Suprapubic skin (tissue), 4 donors: ENCODE measurements at places on chromosomes 7 and 10. TPM values are rescaled to one million over a fixed set of nuclear protein-coding genes. Genes with fewer than 3 reads are reported as not detected.

DNA sequence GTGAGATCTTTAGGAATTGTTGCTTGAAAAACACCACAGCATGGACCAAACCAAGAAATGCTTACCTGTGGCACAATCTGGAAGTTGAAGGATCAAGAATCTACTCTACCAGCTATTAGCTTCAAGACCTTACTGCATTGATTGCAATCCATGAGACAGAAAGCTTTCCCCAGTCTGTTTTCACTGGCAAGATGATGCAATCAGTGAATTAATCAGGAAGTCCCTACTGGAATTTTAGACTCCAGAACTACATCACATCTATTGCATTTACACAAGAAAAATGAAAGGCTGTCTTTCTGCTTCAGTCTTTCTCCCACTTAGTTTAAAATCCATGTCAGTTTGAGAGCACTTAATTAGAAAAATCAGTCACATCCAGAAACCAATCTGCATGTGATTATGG is 191.7 kb downstream of the TFEC start:
- no peak overlapping the region for H3K4me3 ChIP-seq
- DNase-seq = no peak
- no peak overlapping the region for H3K27ac ChIP-seq
- no peaks in the 10 kb centered on the region for H3K27me3 ChIP-seq
- no peaks in the 10 kb centered on the region for H3K4me1 ChIP-seq

DNA sequence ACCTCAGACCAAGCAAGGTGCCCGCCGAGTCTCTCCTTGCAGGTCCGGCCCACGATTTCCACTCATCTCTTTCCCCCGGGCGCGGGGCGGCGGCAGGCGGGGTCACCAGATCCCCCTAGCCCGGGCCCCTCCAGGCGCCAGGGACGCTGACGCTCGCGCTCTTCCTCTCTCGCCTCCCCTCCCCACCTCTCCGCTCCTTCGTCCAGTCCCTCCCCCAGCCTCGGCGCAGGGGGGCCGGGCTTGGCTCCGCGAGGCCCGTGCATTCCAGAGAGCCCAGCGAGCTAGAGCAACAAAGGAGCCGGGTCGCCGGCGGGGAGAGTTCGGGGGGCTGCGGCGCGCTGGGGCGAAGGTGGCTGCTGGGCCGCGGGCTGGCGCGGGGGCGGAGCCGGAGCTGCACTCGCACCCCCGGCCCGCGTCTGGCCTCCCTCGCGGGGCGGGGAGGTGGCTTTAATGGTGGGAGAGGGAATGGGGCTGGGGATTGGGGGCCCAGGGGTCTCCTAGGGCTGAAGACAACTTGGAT is at the start of gene SMO:
Gene SMO (plus strand): TSS at position 262 of the 520 bp plus-strand sequence. CDS start 519 bp downstream, outside the sequence.
- H3K27me3 ChIP-seq = no peaks in the 10 kb centered on the region
- peaks cover 40% of the 10 kb centered on the region for H3K4me1 ChIP-seq
- H3K36me3 ChIP-seq = no peaks in the 10 kb centered on the region
- H3K27ac ChIP-seq = peak within 1 kb of the TSS; percentile 28
- peak within 1 kb of the TSS; percentile 88 for H3K4me3 ChIP-seq
- DNase-seq = no peak

DNA sequence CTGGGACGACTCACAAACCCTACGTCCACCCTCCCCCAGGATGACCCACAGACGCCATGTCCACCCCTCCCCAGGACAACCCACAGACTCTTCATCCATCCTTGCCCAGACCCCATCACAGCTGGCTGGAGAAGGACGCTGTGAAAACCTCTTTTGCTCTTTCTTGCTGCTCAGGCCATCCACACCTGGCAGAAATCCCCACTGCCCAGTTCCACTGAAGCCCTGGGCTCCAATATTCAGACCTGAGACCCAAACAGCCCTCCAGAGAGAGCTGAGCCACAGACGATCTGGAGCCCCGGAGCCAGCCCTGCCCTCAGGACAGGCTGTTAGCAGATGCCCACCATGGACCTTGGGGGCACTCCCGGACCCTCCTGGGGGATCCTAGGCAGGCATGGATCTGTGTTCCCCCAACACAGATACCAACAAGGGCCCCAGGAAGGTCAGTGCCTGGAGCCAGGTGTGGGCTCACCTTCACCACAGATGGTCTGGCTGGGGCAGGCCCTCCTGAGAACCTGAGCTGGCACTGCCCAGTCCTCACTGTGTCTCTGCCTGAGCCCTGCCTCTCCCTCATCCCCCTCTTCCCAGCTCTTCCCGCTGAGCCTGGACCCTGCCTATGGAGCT is 226.2 kb downstream of the PTPRN2 start:
- no peak overlapping the region for H3K4me3 ChIP-seq
- DNase-seq = peak; percentile 44

- DNase-seq = no peak
- no peaks in the 10 kb centered on the region for H3K36me3 ChIP-seq
- no peak overlapping the region for H3K4me3 ChIP-seq
- H3K4me1 ChIP-seq = no peaks in the 10 kb centered on the region
- H3K27ac ChIP-seq = no peak overlapping the region
Measured at GRCh38 chr7:26620352-26620751, 244.0 kb downstream of the SKAP2 start.

The LRRC27 gene
- total RNA-seq = 13.1 TPM

The CPN1 gene
- total RNA-seq = not detected

DNA sequence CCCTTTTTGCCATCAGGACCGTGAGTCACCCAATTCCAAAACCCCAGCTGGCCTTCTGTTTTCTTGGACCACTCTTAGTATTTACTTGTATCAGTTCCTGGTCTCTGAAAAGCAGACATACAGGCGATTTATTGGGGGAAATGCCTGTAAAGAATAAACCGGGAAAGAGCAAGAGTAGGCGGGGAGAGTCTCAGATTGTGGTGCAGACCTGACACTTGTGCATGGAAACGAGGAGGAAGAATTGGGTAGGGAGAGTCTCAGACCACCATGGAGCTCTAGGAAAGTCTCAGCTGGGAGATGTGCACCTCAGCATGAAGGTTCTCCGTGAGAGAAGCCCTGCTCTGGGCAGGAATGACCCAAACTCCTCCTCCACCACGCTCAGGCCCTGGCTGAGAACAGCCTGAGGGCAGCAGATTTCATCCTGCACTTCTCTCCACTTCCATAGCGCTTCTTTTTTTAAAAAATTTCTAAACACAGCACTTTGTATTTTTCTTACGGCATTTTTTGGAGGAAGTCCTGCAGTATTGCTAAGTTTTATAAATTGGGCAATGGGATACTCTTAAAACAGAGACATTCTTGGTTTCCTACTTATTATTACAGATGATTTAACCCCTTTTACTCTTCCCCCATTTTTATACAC is 6.1 kb upstream of the TASOR2 start:
- no peaks in the 10 kb centered on the region for H3K27me3 ChIP-seq
- no peak overlapping the region for H3K27ac ChIP-seq
- H3K4me3 ChIP-seq = no peak overlapping the region
- DNase-seq = no peak
- no peaks in the 10 kb centered on the region for H3K4me1 ChIP-seq

DNA sequence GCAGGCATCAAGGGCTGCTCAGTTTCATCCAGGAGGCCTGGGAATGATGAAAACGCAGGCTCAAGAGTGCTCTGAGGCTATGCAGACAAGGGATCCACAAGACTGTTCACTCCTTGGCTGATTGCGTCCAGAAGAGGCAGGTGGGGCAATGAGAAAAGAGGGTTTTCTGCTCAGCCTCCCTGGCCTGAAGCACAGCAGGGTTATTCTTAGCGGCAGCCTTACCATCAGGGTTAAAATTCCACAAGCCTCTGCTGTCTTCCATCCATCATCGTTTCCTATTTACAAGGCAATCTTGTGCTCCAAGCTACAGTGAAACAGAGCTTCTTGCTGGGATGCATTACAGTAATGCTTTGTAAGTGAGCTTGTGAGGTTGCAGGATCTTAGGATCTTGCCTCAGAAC is 129.4 kb upstream of the SHH start:
- no peaks in the 10 kb centered on the region for H3K27me3 ChIP-seq
- no peaks in the 10 kb centered on the region for H3K4me1 ChIP-seq
- DNase-seq = no peak
- no peak overlapping the region for H3K4me3 ChIP-seq
- H3K27ac ChIP-seq = no peak overlapping the region
- no peaks in the 10 kb centered on the region for H3K36me3 ChIP-seq

- H3K27me3 ChIP-seq = no peaks in the 10 kb centered on the region
- no peak overlapping the region for H3K4me3 ChIP-seq
- DNase-seq = no peak
- H3K4me1 ChIP-seq = no peaks in the 10 kb centered on the region
Measured at GRCh38 chr10:17730667-17731066, 21.3 kb upstream of the TMEM236 start.

GRCh38 chr10:6907877-6908530 is 327.9 kb upstream of the PRKCQ start:
- H3K36me3 ChIP-seq = no peaks in the 10 kb centered on the region
- H3K4me3 ChIP-seq = no peak overlapping the region
- H3K4me1 ChIP-seq = peaks cover 3% of the 10 kb centered on the region
- peaks cover 10% of the 10 kb centered on the region for H3K27me3 ChIP-seq
- H3K27ac ChIP-seq = no peak overlapping the region

DNA sequence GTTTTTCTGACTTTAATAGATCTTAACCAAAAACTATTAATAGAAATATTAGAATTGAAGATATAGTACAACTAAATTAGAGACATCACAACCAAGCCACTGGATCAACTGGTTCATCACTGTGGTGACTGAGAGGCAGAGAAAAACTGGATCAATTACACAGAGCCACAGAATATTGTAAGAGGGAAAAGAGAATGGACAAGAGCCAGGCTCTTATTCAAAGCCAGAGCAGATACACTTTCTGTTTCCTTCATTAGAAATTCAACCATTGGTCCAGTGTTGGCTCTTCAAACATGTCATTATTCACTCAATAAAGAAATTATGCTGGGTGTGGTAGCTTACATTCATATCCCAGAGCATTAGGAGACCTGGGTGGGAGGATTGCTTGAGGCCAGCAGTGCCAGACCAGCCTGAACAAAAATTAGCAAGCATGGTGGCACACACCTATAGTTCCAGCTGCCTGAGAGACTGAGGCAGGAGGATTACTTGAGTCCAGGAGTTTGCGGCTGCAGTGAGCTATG is 295.1 kb downstream of the NEBL start:
- peak overlapping the region; percentile 60 for H3K27ac ChIP-seq
- no peak for DNase-seq
- no peaks in the 10 kb centered on the region for H3K27me3 ChIP-seq

DNA sequence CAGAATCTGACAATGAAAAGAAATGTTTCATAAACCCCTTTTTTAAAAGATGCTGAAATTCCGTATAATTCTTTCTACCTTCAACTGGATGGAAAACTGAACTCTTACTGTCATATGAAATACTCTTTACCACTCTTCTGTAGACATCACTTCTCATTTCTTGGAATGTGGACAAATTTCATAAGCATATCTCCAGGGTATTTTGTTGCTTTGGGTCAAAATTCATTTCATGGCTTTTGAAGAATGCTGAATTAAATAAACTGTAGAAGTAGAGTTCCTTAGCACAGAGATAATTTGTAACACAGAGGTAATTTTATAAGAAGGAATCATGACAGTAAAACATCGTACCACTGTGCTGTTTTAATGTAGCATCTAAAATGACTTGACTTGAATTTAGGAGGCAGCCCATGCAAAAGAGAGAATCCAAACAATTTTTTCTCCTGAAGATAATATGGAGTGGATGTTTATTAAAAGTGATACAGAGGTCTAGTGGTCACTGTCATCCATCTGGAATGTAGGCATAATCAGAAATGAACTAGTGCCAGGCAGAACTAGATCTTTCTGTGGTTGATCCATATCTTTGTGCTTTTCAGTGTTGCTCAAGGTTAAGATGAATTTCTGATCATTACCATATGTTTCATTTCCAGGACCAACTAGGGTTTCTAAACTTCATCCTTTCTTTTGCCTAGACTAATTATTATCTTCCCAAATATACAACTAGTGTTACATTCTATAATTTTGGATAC is 492.0 kb downstream of the KIF20B start:
- no peaks in the 10 kb centered on the region for H3K4me1 ChIP-seq
- H3K27me3 ChIP-seq = no peaks in the 10 kb centered on the region
- H3K27ac ChIP-seq = no peak overlapping the region
- no peak overlapping the region for H3K4me3 ChIP-seq

DNA sequence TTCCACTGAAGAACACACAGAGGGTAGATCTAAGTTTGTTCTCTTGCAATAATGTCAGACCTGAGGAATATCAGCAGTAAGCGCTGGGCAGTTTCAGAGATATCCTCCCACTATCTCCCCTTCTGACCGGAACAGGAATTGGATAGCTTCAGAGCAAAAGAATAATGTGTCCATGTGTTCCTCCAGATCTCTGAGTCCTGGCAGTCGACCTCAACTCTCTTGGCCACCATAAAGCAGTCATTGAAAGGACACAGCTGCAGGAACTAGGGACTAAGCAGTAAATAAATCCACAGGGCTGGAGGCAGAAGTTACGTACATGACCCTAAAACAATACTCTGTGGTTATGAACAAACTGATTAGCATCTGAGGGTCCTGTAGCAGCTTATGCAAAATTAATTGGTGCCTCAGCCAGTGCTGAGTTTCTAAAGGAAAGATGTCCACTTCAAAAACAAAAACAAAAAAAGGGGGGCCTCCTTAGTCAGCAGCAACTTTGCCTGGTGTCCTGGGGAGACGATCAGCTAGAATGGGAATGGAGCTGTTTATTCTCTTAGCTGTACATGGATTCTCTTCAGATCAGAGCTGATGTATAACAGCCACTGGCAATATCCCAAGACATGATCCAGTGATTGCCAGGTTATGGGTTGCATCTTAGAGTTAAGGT is 6.4 kb upstream of the PRTFDC1 start:
- peaks cover 13% of the 10 kb centered on the region for H3K4me1 ChIP-seq
- H3K36me3 ChIP-seq = no peaks in the 10 kb centered on the region
- peak overlapping the region; percentile 75 for H3K27ac ChIP-seq
- H3K4me3 ChIP-seq = no peak overlapping the region
- no peaks in the 10 kb centered on the region for H3K27me3 ChIP-seq

The C10orf105 gene
- total RNA-seq = not detected

GRCh38 chr7:34087892-34088891 is 182.9 kb downstream of the BMPER start:
- H3K4me3 ChIP-seq = no peak overlapping the region
- H3K4me1 ChIP-seq = no peaks in the 10 kb centered on the region
- no peaks in the 10 kb centered on the region for H3K27me3 ChIP-seq
- H3K36me3 ChIP-seq = no peaks in the 10 kb centered on the region
- no peak overlapping the region for H3K27ac ChIP-seq

GRCh38 chr10:104345941-104346340 is 7.7 kb upstream of the ITPRIP start:
- H3K4me1 ChIP-seq = peaks cover 16% of the 10 kb centered on the region
- H3K36me3 ChIP-seq = no peaks in the 10 kb centered on the region
- H3K27me3 ChIP-seq = no peaks in the 10 kb centered on the region
- H3K4me3 ChIP-seq = no peak overlapping the region
- no peak overlapping the region for H3K27ac ChIP-seq
- DNase-seq = no peak

DNA sequence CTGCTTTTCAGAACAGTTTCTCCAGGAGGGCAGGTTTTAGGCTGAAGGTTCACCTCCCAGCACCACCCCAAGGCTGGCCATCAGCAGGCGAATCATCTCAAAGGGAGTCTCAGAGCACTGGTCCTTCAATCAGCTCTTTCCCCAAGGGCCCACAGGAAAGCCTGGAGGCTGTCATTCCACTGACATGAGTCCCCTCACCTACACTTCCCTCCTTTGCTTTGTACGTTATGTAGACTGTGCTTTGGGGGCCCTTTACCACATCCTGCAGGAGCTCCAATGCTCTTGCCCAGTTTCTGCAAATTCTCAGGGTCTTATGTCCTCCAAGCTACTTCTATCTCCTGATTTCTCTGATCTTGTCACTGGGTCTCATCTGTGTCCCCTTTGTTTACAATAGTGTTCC is 15.4 kb downstream of the WDFY4 start:
- no peak overlapping the region for H3K27ac ChIP-seq
- H3K4me1 ChIP-seq = no peaks in the 10 kb centered on the region
- no peak overlapping the region for H3K4me3 ChIP-seq
- peaks cover 8% of the 10 kb centered on the region for H3K27me3 ChIP-seq
- no peak for DNase-seq
